GM12865 (cell line): ENCODE measurements at places on chromosomes 6 and 20.

GRCh38 chr20:47583551-47583950 lies 81.9 kb downstream of the NCOA3 start:
- DNase-seq = no peak

GRCh38 chr6:106415921-106416320 lies 55.4 kb downstream of the CRYBG1 start:
- DNase-seq = no peak

DNA sequence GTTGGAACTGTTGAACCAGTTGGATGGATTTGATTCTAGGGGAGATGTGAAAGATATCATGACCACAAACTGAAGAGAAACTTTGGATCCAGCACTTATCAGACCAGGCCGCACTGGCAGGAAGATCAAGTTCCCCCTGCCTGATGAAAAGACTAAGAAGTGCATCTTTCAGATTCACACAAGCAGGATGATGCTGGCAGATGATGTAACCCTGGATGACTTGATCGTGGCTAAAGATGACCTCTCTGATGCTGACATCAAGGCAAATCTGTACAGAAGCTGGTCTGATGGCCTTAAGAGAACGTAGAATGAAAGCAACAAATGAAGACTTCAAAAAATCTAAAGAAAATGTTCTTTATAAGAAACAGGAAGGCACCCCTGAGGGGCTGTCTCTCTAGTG lies 72.8 kb upstream of the CDYL start:
- DNase-seq = no peak

GRCh38 chr6:144613859-144614258 lies 328.7 kb downstream of the UTRN start:
- peak; percentile 2 for DNase-seq

GRCh38 chr20:16732506-16733152 lies 2.8 kb downstream of the SNRPB2 start:
- no peak for DNase-seq

DNA sequence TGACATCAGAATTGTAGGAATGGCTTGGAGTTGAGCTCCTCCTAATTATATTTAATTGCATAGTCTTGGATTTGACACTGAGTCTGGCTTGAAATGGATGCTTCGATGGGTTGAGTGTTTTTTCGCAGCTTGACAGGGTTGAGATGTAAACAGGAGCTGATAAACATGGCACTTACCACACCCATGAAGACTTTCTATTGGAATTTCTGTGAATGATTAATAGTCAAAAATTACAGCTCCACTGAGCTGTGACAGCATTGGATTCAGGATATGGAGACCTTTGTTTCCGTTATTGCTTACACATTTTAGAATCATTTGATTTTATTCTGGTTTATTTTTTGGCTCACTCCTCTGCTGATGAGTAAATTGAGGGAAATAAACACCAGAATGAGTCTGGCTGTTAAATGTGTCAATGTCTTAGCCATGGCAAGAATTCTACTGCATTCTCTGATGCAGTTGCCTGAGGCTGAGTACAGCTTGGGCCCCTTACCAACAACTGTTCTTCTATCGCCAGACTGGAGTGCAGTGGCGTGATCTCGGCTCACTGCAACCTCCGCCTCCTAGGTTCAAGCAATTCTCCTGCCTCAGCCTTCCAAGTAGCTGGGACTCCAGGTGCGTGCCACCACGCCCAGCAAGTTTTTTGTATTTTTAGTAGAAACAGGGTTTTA lies 128.1 kb upstream of the DOK5 start:
- DNase-seq = no peak

GRCh38 chr6:168284187-168284586 lies 35.4 kb downstream of the DACT2 start:
- no peak for DNase-seq

DNA sequence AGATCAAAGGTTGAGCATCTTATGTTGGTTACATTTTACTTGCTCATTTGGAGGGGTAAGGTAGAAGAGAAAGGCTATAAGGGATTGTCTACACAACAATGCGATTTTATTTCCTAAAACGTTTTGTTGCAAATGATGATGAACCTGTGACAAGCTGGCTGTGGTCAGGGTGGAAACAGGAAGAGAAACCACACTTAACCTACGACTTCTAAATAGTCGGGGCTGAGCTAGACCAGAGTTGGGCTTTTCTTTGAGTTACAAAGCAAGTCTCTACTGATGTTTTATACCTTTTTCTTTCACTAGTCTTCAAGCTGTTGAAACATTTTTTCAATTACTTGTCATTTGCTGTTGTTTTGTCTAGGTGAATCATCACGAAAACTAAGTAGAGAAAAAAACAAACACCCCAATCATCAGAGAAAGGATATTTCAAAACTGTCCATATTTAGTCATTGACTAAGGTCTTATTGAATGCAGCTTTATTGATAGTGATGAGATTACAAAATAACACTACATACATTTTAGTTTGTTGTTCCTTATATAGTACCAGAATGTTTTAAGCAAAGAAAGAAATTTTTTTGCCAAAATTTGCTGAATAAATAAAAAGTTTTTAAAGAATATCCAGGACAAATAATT lies 18.0 kb downstream of the KLHL31 start:
- peak; percentile 59 for DNase-seq

DNA sequence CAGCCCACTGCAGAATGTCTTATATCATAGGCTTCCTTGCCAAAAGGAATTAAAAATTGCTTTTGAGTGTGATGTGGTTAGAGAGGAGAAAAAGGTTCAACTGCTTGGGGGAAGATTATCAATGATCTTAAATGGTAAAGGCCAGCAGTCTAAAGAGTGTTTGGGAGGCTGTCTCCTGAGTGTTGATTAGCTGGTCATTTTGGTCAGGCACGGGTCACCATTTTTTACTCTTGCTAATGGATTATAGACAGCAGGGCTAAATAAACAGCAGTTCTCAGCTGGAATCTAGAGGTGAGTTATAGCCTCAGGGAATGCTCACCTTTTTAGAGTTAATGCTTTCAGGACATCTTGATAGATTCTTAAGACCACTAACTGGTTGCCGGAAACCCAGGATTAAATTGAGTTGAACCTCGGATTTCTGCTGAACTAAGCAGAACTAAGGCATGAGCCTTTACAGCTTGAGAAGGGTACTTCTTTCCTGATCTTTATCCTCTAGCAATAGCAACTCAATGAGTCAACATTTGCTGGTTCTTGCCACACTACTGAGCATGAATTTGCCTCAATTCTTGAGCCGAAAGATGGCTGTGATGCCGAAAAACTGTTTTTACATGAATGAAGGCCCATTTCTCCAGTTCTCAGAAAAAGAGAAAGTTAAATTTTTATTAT lies 120.4 kb downstream of the LRRC1 start:
- DNase-seq = no peak

- DNase-seq = no peak
Measured at GRCh38 chr6:40285996-40286395, 301.2 kb downstream of the LRFN2 start.

DNA sequence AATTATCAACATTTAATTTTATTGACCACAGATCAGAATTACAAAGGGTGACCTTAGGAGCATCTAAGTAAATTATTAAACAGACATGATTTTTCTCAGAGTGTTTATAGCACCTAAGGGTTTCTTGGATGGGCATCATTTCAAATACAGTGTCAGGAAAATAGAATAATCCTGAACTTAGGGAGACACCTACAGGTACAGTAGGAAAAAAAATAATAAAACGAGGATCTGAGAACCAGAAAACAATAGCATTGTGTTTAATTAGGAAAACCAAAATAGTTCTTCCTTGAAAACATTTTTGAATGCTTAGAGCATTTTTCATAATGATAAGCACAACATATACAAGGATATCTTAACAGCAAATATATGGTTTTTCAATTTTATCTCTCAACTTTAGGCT lies 39.2 kb downstream of the MMUT start:
- DNase-seq = no peak

GRCh38 chr6:46983007-46983411 lies 59.1 kb downstream of the ADGRF1 start:
- no peak for DNase-seq

- DNase-seq = no peak
Measured at GRCh38 chr20:48042628-48043027, 257.3 kb upstream of the SULF2 start.

DNA sequence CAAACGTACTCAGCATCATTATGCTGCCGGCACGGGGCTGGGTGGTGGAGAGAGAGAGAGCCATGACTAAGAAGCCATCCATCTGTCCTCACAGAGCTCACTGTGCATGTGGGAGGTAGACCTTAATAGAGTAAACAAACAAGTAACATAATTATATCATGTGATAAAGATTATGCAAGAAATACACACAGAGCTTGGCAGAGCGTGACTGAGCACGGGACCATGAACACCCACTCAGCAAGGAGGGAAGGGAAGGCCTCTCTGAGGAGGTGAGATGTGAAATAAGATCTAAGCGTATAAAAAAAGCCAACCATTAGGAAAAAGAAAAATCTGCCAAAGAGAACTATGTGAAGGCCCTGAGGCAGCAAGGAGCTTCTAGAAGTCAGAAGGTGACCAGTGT lies 207.5 kb downstream of the PTPRT start:
- DNase-seq = no peak

DNA sequence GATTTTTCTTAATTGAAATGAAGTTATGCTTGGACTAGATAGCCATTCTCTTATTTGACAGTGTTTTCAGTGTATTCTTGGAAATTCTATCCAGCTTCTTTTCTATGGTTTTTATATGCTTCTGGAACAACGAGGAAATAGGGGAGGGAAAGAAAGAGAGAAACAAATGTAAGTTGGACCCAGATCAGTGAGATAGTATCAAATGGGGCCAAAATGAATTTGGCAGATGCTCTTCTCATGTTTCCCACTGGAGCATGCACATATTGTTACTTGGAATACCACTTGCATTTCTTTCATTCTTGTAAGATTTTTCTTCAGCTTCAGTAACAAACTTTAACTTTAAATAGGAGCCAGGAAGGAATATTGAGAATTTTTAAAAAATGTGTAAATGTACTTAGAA lies 312.3 kb downstream of the PRL start:
- no peak for DNase-seq

DNA sequence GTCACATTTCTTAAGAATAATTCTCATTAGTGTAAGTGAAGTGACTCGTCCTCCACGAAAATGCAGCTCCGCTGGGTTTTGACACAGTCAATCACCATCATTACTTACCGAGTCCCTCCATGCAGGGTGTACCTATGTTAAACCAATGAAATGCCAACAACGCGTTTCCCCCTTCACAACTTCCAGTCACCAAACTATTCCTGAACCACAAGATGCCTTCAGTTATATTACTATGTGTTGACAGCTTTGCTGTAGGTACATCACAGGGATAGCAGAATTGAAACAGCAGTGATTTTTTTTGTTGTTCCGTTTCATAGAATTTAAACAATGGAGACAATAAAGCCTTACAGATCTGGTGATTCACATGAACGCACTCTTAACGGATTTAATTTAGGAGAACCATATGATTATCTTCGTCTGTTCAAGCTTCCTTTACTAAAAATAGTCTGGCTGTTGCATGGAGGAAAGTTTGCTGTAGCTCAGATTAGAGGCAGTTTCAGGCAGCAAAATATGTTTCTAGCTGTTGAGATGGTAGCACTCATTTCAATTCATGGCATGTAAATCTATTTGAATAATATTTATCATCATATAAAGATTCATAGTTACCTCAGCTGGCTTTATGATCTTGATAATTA lies 652.8 kb downstream of the PRKN start:
- no peak for DNase-seq

GRCh38 chr6:45900808-45901752 lies 114.6 kb downstream of the CLIC5 start:
- DNase-seq = no peak

DNA sequence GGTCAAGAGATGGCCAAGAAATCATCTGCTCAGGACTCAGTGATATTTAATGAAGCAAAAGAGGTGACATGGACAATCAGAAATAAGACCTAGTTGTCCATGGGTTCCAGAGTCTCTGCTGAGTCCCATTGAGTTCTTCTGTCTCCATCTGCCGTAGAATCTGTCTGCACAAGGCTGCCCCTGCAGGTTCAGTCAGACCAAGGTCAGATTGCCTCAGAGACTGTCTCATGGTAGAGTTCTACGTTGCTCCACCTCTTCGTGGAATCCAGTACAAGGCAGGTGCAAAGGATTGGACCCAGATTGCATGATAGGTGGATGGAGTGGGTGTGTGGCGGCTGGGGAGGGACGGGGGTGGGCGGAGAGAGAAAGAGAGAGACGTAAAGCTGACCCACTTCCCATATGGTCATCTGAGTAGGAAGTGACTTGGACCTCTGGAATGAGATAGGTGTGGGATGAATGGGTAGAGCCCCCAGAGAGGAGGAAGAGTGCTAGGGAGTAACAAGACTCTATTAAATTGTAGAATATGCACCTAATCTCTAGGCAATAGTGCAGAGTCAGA lies 75.3 kb downstream of the SOBP start:
- DNase-seq = no peak

- no peak for DNase-seq
Measured at GRCh38 chr6:48825501-48826151, 637.4 kb downstream of the MMUT start.

DNA sequence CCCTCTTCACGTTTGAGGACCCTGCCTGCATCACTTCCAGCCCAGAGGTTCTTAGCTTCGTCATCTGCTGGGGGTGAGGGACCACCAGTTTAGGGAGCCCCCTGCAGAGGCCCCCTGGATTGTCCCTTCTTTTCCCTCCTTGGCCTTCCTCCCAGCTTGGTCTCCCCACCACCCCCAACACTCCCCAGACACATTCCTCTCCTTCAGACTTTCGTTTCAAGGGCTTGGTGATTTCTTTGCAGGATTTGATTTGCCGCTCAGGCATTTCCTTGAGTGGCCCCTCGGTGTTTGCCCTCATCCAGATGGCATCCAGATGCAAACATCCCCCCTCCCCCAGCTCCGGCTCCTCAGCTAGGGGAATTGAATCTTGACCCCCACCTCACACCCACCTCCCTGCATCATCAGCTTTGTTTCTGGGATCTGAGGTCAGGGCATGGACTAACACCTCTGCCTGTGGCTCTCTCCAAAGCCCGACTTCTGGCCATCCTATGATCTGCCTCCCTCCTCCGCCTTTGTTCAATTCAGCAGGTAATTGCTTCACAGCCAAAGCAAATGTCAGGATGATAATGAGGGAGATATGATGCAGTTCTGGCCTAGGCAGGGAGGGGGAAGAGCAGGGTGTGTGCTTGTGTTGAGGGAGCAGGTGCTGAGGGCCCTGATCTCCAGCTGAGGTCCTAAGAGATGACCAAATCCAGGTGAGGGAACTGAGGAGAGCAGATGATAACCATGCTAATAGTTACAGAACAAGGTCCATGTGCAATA lies 141.5 kb downstream of the VEGFA start:
- DNase-seq = no peak

- no peak for DNase-seq
Measured at GRCh38 chr6:24539416-24539815, 44.6 kb downstream of the ALDH5A1 start.

DNA sequence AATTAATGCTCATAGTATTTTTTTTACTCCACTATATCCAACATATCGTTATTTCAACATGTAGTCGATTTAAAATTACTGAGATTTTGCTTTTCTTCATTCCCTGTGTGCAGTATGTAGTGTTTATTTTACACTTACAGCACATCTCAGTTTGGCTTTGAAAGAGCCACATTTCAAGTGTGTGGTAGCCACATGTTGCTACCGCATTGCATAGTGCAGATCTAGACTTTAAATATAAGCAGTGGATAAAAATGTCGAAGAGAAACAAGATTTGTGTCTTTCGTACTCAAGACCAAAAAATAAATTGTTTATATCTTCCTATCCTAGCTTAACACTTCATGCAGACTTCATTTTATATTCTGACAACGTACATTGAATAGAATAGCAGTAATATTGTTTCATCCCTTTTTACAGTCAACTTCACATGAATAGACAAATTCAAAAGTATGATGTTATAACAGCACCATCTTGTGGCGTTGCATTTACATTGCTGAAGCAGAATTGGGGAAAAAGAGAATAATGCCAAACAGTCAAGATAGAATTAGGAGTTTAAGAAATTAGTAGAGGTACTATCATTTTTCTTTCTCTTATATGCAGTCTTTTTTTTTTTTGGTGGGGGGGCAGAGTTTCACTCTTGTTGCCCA lies 29.9 kb downstream of the FBXO5 start:
- DNase-seq = peak; percentile 30
